Stimulated activated CD8-positive, alpha-beta memory T cell treated with anti-CD3 and anti-CD28 coated beads, Interleukin-12 subunit alpha, Interleukin-12 subunit beta, amount 100 ng/mL, for 4 hours (primary cell): ENCODE measurements at places on chromosomes 7 and 10.

GRCh38 chr7:33048257-33048656 is 14.3 kb downstream of the NT5C3A start:
- DNase-seq, result no peak

DNA sequence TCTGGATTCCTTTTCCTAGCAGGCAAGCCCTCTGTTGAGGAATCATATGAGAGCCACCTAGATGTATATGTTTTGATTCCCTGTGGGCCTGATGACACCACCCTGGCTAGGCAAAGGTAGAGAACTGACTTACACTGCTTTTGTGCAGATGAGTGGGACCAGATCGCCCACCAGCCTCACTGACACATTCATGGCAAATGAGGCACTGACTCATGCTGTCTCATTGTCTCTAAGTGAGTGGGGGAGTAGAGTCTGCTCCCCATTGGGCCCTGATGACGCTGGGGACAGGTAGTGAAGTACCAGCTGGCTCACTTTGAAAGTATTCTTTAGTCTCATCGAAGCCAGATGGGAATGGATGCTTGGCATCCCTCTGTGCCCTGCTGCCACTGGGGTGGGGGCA is 326.3 kb downstream of the ABCA13 start:
- no peak for DNase-seq

DNA sequence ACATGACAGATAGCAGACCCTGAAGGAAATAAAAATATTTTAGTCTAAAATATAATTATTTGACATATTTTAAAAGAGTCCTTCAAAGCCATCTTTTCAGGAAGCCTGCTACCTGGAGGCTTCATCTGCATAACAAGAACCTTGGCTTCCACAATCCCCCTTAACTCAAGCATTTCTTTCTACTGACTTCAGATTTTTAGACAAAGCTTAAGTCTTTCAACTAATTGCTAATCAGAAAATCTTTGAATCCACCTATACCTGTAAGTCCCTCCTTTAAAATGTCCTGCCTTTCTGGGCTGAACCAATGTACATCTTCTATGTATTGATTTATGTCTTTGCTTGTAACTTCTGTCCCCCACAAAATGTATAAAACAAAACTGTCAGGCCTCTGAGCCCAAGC is 23.5 kb upstream of the PRF1 start:
- DNase-seq, result no peak

DNA sequence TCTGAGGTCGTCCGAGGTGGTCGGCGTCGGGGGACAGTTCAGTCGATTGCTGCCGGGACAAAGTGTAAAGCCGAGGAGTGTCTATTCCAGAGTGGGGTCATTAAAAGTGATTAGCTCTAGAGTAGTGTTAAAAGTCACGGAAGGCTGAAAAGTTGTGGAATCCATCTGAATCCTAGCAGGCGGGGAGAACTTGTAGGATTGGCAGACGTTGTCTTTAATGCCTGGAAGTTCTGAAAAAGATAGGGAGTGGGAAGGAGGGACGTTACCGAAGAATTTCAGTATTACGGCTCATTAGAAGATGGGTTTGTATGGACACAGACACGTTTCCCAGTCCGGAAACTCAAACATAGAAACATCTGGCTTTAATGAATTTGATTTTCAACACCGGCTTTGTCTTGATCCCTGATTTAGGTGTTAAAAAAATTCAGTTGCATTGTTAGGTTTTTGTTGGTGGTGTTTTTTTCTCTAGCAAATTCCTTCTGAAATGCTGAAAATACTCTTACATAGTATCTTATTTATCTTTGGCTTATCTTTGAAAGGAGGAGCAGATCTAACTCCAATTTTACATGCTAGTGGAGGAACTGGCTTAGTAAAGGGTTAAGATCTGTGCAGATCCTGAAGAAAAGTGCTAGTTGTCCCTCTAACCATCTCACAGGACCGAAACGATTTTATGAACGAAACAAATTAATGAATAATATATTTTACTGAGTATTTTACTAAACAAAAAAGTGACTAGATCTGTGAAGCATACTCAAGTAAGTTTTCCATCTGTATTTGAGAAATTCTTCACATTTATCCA is 900 bp downstream of the MKLN1 start:
- no peak for DNase-seq

GRCh38 chr7:23969443-23969842 is 259.4 kb downstream of the STK31 start:
- no peak for DNase-seq

DNA sequence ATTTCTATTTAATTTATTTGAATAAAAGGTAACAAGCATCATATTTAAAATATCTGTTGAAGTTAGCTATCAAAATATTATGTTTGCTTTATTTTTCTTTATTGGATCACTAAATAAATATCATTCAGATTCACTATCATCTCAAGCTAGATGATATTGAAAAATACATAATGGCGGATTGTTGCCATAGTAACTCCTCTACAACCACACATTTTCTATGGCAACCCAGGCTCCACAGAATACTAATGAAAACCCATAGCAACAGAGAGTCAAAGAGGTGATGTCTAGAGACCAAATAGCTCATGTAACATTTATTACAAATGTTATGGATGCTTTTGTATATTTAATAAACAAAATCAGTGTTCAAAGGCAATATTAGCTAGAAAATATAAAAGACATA is 148.9 kb upstream of the CDK1 start:
- DNase-seq, result no peak

DNA sequence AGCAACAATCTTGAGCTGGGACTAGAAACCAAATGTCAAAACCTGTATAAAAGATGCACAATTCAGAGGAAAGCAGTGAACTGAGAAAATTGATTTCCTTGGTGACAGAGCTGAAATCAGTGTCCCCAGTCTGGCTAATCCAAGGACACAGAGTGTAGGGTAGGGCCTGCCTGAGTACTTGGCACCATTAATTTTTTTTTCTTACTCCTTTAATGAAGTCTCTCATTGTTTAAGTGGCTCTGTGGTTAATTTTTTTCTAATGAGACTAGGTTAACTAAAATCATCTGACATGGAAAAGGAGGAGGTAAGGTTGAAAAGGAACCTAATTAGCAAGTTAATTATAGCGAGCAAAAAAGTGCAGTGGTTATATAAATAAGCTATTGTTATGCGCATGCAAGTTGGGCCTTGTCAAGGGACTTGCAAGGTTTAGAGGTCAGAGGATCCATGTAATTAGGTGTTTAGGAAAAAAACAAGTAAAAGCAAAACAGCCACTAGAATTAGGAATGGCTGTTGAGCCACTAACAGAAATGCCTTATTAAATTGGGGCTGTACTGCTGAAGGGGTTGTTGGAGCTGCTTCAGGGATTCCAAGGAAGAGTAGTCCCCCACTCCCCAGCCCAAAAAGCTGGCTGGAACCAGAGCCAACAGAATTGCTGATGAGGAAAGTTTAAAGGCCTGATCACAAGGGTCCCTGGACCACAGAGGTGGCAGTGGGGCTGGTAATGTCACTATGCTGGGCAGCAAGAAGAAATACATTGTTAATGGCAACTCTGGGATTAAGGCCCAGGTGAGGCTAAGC is 58.9 kb upstream of the STRIP2 start:
- no peak for DNase-seq

DNA sequence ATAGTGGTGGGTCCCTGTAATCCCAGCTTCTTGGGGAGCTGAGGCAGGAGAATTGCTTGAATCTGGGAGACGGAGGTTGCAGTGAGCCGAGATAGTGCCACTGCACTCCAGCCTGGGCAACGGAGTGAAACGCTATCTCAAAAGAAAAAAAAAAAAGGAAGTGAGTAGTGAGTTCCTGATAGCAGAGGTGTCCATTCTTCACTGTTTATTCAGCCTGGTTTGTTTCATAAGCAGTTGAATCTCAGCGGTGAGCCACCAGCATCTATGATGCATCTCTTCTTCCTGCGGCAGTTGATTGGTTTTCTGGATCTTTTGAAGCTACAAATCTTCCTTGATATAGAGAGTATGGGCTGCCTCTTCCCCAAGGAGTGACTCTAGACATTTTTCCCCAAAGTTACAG is 316.1 kb upstream of the MTPN start:
- DNase-seq, result no peak

GRCh38 chr10:88838766-88839350 is 12.8 kb downstream of the ANKRD22 start:
- no peak for DNase-seq

- no peak for DNase-seq
Observed at GRCh38 chr7:2645274-2645868, 13.6 kb downstream of the TTYH3 start.

GRCh38 chr7:66376264-66376945 is 171.3 kb downstream of the TPST1 start:
- DNase-seq, result no peak

DNA sequence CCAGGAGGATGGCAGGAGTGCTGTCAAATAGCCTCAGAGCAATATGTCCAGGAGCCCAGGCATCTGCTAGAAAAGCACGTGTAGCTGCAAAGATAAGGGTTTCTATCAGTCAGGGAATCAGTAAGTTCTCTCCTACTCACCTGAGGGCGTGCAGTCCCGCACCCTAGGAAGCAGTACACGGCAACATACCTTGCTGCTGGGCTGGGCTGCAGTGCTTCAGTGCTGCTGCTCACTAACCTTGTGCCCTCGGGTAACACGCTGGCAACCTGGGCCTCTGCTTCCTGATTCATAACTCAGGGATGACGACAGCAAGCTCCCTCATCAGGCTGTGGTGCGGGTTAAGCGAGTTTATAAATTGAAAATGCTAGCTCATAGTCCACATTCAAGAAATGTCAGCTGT is 29.5 kb upstream of the CCNY start:
- no peak for DNase-seq

- DNase-seq, result no peak
Observed at GRCh38 chr10:125692601-125693523, 9.9 kb upstream of the TEX36 start.

DNA sequence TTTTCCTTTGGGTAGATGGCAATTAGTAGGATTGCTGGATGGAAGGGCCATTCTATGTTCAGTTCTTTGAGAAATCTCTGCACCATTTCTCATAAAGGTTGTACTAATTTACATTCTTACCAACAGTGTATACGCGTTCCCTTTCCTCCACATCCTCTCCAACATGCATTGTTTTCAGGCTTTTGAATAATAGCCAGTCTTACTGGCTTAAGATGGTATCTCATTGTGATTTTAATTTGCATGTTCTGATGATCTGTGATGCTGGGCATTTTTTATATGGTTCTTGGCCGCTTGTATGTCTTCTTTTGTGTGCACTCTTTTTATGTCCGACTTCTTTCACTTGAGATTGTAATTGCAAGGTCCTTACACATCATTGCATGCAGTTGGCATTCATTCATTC is 11.7 kb downstream of the CLIP2 start:
- no peak for DNase-seq

GRCh38 chr10:50275650-50276235 is 24.4 kb upstream of the ASAH2 start:
- DNase-seq, result no peak

DNA sequence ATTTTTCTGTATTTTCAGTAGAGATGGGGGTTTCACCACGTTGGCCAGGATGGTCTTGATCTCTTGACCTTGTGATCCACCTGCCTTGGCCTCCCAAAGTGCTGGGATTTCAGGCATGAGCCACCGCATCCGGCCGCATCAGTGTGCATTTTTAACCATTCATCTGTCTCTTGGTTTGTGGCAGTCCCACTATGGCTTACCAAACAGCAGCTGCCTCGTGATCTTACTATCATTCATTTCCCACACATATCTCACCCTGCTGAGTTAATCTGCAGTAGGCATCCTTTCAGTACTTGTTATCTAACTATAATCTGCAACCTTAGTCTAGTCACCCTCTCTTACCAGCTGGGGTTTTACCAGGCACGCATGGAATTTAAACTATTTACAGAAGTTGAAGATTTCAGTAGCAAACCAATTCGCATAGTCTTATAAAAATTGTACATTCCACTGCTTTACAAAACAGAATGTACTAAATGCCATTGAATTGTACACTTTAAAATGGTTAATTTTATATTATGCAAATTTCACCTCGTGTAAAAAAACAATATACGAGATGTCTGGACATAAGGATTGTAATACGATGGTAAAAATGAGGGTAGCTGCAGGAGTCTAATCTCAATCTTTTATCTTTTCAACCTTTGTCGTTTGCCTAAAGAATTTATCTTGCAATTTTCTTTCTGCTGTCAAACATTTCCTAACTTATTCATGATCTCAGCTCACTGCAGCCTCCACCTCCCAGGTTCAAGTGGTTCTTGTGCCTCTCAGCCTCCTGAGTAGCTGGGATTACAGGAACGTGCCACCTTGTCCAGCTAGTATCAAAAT is 4.6 kb upstream of the TBC1D12 start:
- no peak for DNase-seq

GRCh38 chr7:117949232-117949631 is 76.0 kb upstream of the CTTNBP2 start:
- no peak for DNase-seq

DNA sequence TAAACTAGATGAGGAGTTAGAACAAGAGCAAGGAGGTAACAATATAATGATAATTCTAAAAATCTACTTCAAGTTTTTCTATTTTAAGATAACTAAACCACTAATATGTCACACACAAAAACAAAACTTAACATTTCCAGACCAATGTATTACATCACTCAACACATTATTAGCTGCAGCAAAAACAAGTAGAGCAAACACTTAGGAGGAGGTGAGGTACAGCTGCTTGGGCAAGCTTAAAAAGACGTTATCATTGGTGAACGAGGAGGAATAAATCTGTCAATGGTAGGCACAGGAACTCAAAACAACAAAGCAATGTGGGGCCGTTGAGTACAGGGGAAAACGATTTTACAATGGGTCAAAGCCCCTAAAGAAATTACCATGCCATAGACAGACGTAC is 58.8 kb downstream of the EZH2 start:
- DNase-seq, result no peak

DNA sequence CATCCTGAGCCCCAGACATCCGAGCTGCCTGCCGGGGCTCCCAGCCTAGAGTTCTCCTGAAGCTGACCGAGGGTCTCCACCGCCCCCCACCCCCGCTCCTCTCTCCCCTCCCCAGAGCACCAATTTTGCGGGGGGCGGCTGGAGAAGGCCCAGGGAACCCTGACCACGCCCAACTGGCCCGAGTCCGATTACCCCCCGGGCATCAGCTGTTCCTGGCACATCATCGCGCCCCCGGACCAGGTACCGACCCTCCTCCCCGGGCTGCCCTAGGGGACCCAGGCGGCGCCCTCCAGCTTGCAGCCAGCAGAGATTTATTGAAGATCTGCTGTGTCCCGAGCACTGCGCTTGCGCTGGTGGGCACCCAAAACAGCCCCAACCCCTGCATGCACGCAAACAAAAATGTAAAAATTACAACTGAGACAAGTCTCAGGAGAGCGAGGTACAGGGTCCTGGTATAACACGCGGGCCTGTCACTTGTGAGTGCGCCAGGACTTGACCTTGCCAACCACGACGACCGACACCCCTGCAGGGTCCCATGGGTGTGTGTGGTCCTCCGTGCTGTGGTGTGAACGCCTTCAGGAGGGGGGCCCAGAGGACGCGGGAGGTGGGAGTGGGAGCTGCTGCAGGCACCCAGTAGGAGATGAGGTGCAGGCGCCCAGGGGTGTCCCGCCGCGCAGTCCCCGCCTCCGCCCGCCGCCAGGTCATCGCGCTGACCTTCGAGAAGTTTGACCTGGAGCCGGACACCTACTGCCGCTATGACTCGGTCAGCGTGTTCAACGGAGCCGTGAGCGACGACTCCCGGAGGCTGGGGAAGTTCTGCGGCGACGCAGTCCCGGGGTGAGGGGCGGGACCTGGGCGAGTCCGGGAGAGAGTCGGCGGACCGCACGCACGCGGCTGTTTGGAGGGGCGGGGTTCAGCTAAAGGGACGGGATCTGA is 3.1 kb downstream of the PCOLCE start:
- no peak for DNase-seq
